Heart right ventricle (tissue), 16 donors: ENCODE measurements at places on chromosomes 2 and 18. TPM values are rescaled to one million over a fixed set of nuclear protein-coding genes. Genes with fewer than 3 reads are reported as not detected.
A peak's percentile ranks its signal among the peaks of the same experiment; 100 is the strongest.

DNA sequence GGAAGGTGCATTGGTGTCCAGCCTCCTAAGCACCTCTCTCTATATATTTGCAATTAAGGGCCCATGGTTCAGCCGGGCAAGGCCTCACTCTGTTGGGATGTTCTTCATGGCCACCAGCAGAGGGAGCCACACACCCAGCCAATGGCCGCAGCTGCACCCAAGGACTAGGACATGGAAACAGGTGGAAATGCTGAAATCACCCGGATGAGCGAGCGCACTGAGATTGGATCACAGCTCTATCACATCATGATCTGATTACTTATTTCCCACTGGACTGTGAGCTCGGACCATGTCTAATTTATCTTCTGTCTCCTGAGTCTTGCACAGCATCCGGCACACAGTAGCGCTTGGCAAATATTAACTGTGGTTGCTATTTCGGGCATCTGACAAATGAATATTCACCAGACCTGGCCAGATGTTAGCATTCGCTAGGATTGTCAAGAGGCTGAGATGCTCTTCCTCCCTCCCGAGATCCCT lies 31.2 kb downstream of the KIF3C start:
- DNase-seq, result peak; percentile 75
- no peak overlapping the region for H3K4me3 ChIP-seq
- no peaks in the 10 kb centered on the region for H3K27me3 ChIP-seq
- H3K27ac ChIP-seq, result no peak overlapping the region
- no peaks in the 10 kb centered on the region for H3K4me1 ChIP-seq

DNA sequence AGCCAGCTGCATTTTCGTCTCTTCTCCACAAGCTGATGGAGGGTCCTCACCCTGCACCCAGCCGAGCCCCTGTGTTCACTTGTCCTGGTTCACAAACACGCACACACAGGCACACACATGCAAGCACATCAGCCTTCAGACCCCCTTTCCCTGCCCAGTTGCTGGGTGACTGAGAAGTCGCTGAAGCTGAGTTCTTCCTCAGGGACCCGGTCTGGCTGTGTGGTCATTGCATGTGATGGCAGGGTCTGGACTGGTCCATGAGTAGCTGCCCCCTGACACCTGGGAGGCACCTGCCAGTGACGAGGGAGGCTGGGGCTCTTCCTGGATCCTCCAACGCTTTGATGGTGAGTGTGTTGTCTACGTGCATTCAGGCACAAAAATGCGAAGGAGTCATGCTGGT lies 546.1 kb upstream of the SALL3 start:
- H3K27me3 ChIP-seq, result no peaks in the 10 kb centered on the region
- H3K4me3 ChIP-seq, result no peak overlapping the region
- no peak overlapping the region for H3K27ac ChIP-seq
- no peak for DNase-seq
- no peaks in the 10 kb centered on the region for H3K36me3 ChIP-seq

DNA sequence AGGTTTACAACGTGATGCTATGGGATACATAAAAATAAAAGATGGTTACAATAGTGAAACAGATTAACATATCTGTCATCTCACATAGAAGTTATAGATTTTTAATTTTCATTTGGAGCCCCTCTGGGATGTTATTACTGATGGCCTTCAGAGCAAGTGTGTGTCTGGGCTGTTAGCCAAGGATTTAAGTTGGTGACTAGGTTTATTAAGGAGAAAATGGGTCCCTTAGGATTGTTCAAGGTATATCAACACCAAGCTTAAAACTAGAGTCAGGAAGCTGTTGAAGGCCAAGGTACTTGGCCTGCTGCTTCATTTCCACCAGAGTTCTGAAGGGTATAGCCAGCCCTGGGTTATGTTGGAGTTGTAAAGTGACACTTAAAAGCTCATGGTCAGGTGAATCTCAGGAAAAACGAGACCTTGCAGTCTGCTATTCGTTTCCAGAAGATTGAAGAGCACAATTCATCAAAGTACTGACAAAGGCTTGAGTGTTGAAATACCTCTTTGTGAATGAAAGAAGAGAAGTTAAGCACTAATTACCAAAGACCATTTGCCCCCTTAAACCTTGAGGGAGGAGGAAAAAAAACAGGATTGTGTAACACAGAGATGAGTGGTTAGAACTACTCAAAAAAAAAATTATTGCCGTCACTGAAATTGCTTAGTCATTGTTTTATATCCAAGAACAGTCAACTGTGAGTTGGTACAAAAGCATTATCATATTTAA lies 48.4 kb downstream of the MAP2 start:
- H3K4me3 ChIP-seq, result no peak overlapping the region
- no peak overlapping the region for H3K27ac ChIP-seq
- H3K4me1 ChIP-seq, result peaks cover 2% of the 10 kb centered on the region
- no peaks in the 10 kb centered on the region for H3K36me3 ChIP-seq

DNA sequence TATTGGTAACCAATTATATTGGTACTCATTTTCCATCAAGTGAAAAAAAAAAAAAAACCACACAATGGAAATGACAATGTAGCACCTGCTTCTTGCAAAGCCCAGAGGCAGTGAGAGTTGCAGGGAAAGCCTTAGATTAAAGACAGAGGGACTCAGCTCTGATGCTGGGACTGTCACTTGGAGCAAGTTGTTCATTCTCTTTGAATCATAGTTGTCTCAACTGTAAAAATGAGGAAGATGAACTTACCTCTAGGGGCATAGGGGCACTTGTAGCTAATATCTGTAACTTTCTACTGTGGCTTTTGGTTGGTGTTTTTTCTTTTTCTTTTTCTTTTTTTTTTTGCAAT lies 81.4 kb upstream of the LPIN2 start:
- no peak overlapping the region for H3K27ac ChIP-seq
- H3K36me3 ChIP-seq, result no peaks in the 10 kb centered on the region
- no peaks in the 10 kb centered on the region for H3K27me3 ChIP-seq
- no peak overlapping the region for H3K4me3 ChIP-seq
- no peak for DNase-seq
- H3K4me1 ChIP-seq, result peaks cover 8% of the 10 kb centered on the region

GRCh38 chr2:132562245-132562644 lies 107.8 kb downstream of the LYPD1 start:
- no peaks in the 10 kb centered on the region for H3K36me3 ChIP-seq
- H3K4me3 ChIP-seq, result no peak overlapping the region
- DNase-seq, result no peak
- H3K4me1 ChIP-seq, result no peaks in the 10 kb centered on the region
- H3K27ac ChIP-seq, result no peak overlapping the region

GRCh38 chr2:8316356-8316755 lies 365.5 kb upstream of the ID2 start:
- H3K4me1 ChIP-seq, result no peaks in the 10 kb centered on the region
- no peaks in the 10 kb centered on the region for H3K27me3 ChIP-seq
- no peak overlapping the region for H3K27ac ChIP-seq
- H3K4me3 ChIP-seq, result no peak overlapping the region
- H3K36me3 ChIP-seq, result no peaks in the 10 kb centered on the region

DNA sequence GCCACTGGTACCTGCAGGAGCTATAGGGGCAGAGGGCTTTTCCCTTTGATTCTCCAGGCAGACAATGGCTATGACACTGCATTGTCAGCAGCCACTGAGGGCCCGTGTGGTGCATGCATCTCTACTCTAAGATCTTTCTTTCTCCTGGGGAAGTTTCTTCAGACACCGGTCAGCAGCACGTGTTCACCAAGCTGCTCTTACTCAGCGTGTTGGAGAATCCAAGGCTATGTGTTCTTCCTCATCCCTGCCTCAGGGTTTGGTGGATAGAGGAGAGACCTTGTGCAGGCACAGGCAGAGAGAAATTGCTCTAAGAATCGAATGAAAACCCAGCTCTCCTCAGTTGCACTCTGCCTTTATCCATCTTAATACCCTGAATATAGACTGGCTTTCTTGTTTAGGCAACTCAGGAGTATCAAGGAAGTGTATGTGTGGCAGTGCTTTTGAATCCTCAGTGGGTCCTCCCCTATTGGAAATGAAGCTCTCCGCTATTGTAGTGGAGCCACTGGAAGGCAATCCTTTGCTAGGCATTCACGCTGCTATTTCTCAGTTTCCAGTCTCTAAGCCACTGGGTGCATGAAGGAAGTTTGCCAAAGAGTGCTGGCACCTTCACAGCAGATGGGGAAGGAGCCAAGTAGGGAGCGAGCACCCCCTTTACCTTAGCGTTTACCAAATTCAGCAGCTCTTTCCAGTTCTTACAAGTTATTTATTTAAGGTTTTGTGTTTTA lies 86.9 kb upstream of the EML6 start:
- H3K4me1 ChIP-seq, result peaks cover 100% of the 10 kb centered on the region
- H3K4me3 ChIP-seq, result no peak overlapping the region
- H3K36me3 ChIP-seq, result peaks cover 66% of the 10 kb centered on the region
- no peaks in the 10 kb centered on the region for H3K27me3 ChIP-seq
- no peak for DNase-seq

The GAL3ST2 gene
- total RNA-seq, result not detected

The UGT1A5 gene
- not detected for total RNA-seq

The HOXD4 gene
- total RNA-seq, result 0.42 TPM

The MTERF4 gene
- 19.0 TPM for total RNA-seq

The RSAD2 gene
- total RNA-seq, result 3.9 TPM

The FAHD2A gene
- 43.6 TPM for total RNA-seq

The DCDC2C gene
- total RNA-seq, result 0.66 TPM
